Activated CD4-positive, alpha-beta T cell treated with anti-CD3 and anti-CD28 coated beads for 1 hour (primary cell): ENCODE measurements at places on chromosomes 3 and 15.

DNA sequence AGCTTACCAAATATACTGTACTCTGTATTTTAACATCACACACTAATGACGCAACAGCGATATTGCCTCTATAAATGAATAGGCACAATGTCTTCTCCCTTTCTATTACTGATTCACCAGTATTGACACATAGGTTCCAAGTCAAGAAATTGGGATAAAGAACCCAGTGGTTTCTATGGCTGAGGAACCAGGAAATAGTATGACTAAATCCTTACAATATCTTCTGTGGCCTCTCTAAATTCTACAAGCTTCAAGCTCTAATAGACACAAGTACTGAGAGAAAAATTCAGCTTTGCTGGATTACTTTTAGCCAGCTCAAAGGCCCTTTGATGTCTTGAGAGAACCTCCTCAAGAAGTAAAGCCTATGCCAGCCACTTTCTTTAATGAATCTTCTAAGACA lies 162.5 kb downstream of the DPH6 start:
- no peak for DNase-seq

GRCh38 chr3:155441026-155441425 lies 147.5 kb upstream of the STRIT1 start:
- no peak for DNase-seq

DNA sequence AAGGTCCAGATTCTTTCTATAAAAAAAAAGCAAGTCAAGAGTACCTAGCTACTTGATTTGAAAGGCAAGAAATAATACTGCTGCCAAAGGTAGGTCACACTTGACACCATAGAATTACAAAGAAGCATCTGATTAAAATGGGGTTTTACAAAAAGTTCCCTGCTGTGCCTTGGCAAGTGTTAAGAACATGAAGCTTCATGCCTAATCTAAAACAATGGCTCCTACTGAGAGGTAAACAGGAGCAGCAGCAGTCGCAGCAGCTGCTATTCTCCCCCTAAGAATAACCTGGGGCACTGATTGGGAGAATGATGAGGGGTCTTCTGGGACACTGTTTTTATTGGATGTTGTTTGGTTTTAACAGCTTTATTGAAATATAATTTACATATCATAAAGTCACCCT lies 14.1 kb downstream of the UBP1 start:
- DNase-seq = no peak

- DNase-seq = no peak
Measured at GRCh38 chr3:23797491-23797890, 8.3 kb upstream of the UBE2E1 start.

GRCh38 chr3:13192471-13193213 lies 119.4 kb upstream of the IQSEC1 start:
- DNase-seq = no peak

GRCh38 chr3:192326656-192327055 lies 400.7 kb downstream of the FGF12 start:
- DNase-seq = no peak

GRCh38 chr3:172717493-172718088 lies 6.7 kb upstream of the NCEH1 start:
- no peak for DNase-seq

DNA sequence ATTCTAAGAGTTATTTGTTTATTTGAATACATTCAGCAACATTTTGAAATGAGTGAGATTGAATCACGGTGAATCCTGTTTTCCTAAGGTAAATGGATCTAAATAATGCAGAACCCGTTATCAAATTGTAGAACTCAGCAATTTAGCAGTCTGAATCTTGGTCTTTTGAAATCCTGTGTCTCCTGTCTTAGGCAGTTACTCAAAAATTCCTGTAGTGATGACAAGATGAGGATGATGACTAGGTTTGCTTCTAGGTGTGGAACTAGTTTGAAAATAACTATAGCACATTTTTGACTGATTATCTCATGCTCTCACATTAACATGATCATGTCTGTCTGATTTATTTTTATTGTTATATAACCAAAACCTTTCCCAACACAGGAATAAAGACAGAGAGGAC lies 115.0 kb downstream of the RAP2B start:
- no peak for DNase-seq

- DNase-seq = no peak
Measured at GRCh38 chr15:75114327-75114726, 87.4 kb upstream of the C15orf39 start.

DNA sequence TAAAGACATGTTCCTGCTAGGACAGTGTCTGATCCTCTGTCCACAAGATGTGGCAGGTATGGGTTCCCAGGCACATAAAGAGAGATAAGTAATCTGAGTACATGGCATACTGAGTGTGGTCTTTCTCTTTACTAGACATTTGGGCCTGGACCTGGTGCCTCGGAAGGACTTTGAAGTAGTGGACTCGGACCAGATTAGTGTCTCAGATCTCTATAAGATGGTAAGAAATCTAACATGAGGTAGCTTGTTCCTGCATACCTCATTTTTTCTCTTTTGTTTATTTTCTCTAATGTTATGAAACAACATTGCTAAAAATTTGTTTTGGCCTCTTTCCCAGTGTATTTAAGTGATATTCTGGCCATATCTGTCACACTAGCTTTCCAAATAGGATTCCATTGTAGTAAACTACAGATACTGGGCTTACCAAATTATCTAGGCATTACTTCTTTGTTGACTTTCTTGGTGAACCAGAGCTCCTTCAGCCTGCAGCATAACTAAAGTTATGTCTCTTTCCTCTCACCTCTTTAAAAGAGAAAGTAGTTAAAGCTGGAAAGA lies 309.8 kb upstream of the MANF start:
- DNase-seq = no peak

DNA sequence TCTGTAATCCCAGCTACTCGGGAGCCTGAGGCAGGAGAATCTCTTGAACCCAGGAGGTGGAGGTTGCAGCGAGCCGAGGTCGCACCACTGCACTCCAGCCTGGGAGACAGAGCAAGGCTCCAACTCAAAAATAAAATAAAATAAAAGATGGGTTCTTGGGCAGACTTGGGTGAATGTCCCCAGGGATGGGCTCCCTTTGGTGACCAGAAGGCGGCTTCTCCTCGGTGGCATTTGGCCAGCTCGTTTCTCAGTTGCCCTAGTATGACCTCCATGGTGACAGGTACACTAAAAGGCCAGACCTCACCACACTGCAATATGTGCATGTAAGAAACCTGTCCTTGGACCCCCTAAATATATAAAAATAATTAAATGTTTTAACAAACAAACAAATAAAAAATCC lies 76.0 kb upstream of the SNRPA1 start:
- no peak for DNase-seq

DNA sequence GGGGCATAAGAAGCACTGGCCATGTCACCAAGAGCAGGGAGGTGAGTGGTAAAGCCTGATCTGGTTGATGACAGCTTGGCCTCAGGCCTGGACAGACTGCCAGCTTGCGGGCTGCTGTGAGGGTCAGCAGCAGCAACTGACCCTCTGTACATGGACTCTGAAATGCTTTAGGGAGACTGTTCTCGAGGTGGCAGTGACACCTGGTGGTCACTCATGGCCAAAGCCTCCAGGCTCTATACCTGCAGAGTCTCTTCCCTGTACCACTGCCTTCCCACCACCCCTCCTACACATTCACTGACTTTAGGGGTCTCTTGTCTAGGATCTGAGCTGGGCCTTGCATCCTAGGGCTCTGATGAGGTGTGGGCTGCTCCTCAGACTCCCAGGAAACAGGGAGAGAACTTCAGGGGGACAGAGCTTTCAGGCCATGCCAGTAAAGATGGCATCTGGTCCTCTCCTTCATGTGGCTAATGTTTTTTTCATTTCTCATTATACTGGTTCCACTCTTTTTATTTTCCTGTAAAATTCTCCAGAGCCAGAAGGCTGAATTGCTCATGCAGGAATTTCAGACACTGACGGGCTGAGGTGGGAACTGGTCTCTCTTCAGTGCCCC lies 17.2 kb upstream of the TIMP4 start:
- DNase-seq = no peak

- no peak for DNase-seq
Measured at GRCh38 chr3:106140431-106140830, 271.6 kb upstream of the CBLB start.

DNA sequence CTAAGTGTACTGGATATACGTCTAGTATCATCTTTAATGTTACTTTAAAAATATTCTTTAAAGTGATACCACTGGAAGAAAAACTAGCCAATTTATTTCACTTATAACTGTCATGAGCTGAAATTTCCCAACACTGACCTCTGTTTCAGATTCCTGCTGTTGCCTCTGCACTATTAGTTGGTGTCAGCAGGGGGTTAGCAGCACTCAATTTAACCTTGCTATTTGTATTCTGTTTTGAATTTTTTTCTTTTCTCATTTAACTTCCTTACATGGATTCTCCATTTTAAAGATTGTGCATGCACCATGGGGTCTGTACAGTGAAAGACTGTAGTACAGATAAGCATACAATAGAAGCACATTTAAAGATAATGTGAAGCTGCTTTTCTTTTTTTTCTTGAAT lies 169.2 kb downstream of the UBE2E2 start:
- no peak for DNase-seq

- no peak for DNase-seq
Measured at GRCh38 chr3:173993299-173993698, 595.8 kb downstream of the NLGN1 start.

DNA sequence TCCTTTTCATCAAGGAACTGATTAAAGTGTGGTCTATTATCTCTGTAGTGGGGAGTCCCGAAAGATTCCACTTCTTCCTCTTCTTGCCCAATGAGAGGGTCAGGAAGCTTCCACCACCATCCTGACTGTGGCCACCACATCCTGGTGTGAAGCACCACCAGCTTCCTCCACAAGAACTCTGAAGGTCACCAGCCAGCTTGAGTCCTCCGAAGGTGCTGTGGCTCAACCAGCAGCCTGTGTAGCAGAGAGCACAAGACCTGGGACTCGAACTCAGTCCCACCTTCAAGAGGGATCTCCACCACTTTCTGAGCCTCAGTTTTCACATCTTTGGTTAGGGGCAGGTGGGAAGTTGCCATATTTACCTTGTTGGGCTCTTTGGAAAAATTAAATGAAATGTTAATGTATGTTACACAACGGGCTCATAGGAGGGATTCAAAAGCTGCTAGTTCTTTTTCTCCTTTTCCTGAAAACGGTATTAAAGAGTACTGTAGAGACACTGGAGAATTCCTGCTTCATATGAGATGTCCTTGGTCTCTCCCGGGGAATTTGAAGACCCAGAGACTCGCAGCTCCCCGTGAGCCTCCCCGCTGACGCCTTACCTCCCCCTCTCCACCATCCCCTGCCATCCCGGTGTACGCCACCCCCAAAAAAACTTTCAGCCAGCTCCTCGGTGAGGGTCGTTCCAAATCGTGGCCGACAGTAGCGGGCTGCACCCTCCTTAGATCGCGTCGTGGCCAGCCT lies 816 bp upstream of the ACAN start:
- DNase-seq = no peak

DNA sequence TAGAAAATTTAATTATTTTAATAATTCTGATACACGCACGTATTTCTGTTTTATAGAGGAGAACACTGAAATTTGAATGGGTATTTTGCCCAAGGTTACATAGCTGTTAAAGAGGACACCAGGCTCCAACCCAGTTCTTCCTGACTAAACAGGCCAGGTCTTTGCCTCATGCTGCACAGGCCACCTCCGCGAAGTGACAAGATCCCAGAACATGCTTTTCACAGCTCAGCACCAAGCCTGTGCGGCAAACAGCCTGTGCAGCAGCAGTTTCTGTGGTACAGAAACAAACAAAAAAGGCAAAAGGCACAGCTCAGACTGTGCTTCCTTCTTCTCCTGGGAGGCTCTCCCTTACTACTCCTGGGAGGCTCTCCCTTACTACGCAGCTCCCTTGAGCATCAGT lies 6.5 kb downstream of the FOXL2 start:
- DNase-seq = no peak

DNA sequence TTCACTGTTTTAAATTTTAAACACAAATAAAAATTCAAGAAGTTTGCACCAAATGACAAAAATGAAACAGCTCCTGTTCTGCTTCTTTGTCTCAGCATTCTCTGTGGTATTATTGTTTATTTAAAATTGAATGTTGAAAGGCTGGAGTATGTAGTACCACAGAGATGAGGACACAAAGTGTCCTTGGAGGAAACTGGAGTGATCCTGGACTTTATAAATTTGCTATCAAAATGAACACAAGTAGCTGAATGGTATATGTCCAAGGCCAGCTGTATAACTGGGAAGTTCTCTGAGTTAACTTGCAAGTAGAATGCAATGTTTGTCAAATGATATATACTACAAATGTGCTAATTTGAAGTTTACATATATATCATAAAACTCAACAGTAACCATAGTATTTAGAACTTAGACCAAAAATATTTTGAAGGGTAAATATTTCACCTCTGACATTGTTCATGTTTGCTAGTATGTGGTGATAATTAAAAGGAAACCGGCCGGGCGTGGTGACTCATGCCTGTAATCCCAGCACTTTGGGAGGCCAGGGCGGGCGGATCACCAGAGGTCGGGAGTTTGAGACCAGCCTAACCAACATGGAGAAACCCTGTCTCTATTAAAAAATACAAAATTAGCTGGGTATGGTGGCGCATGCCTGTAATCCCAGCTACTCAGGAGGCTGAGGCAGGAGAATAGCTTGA lies 12.3 kb downstream of the BTLA start:
- DNase-seq = no peak

DNA sequence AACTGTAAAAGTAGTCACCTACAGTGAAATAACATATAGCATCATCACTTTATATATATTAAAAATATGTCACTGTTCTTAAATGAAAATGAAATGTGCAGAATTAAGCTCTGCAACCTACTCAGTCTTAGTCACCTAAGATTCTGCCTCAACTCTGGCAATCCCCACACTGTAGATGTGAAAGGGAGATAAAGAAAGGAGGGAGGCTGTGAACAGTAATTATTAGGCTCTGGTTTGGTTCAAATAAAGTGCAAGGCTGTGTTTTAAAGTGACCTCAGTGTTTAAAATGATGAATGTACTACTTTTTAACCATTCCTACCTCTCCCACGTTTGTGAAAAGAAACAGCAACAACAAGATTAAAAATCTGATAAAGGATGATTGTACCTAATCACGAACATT lies 72.2 kb downstream of the ATP8B4 start:
- no peak for DNase-seq

GRCh38 chr3:112789787-112790186 lies 56.9 kb downstream of the CD200R1L start:
- DNase-seq = no peak

- DNase-seq = no peak
Measured at GRCh38 chr3:151436675-151437446, 24.0 kb downstream of the IGSF10 start.

GRCh38 chr3:194893121-194893987 lies 207.7 kb downstream of the FAM43A start:
- DNase-seq = no peak
